ENCODE measurements at places on chromosomes 3 and 15.

GRCh38 chr3:154229217-154229590 is 95.1 kb downstream of the DHX36 start:
- DNase-seq: no peak

- DNase-seq: no peak
Measured at GRCh38 chr3:60847791-60848190, 403.5 kb downstream of the FHIT start.

- DNase-seq: no peak
Measured at GRCh38 chr3:107797586-107797985, 274.8 kb downstream of the BBX start.

DNA sequence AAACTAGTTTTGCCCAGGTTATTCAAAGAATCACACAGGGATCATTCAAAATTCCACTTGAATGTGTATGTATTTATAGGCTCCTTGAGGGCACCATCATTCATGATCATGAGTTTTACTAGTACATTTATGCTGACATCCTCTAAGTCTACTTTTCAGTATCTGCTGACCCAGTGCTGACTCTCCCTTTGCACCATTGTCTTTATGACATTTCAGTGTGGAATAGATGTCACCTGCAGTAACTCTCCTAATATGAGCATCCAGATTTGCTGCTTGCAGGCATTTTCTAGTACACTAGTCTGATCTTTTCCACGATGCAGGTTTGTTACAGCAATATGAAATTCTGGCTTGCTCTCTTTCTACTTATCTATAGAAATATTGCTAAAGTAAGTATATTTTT is 1603.5 kb downstream of the SI start:
- DNase-seq: no peak

DNA sequence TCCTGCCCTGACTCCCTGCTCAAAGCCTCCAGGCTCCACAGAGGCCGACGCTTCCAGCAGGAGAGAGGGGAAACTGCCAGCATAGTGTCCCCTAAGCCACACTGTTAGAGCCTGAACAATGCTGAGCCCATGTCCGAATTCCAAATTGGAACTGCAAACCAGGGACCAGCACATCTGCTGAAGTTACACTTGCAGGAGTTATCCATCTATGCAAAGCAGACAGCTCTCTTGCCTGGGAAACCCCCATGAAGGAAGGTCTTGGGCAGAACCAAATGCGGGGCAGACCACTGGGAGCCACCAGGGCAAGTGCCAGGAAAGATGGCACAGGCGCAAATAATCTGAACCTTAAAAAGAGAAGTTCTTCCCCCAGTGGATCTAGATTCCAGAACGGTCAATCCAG is 625 bp downstream of the LRRC15 start:
- no peak for DNase-seq

DNA sequence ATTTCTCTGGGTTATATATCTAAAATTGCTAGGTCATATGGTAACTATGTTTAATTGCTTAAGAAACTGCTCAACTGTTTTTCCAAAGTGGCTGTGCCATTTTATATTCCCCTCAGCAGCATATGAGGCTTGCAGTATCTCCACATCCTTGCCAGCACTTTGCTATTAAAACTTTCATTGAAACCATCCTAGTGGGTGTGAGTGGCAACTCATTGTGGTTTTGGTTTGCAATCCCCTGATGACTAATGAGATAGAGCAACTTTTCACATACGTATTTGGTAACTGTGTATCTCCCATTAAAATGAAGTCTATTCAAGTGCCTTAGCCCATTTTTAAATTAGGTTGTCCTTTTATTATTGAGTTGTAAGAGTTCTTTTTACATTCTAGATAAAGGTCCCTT is 17.3 kb downstream of the KPNA1 start:
- no peak for DNase-seq

GRCh38 chr3:65824166-65824565 is 214.6 kb downstream of the MAGI1 start:
- no peak for DNase-seq

DNA sequence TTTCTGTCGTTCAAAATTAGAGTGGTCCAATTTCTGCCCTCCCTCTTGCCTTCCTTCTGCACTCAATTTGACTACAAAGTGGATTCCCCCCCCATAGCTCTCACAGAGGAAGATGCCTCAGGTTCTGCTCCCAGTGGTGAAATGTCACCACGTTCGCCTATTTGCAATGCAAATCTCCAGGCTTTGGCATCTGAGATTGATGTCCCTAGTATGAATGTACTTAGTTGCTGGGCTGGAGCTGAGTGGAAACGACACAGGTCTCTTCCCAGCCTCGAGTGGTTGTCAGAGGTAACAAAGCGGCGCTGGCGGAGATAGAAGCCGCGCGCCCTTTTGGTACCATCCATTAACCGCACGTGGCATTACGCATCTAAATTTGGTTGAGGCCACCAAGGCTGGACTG is 860.1 kb downstream of the MCTP2 start:
- no peak for DNase-seq

- DNase-seq: no peak
Measured at GRCh38 chr3:3084890-3085289, 25.3 kb downstream of the IL5RA start.

- no peak for DNase-seq
Measured at GRCh38 chr15:62799919-62800318, 242.6 kb upstream of the TPM1 start.

Data from activated CD8-positive, alpha-beta memory T cell treated with anti-CD3 and anti-CD28 coated beads for 4 hours (primary cell).